Stimulated activated CD8-positive, alpha-beta memory T cell treated with anti-CD3 and anti-CD28 coated beads, Interleukin-15, amount 100 ng/mL, for 4 hours (primary cell): ENCODE measurements at places on chromosomes 5 and 9.

DNA sequence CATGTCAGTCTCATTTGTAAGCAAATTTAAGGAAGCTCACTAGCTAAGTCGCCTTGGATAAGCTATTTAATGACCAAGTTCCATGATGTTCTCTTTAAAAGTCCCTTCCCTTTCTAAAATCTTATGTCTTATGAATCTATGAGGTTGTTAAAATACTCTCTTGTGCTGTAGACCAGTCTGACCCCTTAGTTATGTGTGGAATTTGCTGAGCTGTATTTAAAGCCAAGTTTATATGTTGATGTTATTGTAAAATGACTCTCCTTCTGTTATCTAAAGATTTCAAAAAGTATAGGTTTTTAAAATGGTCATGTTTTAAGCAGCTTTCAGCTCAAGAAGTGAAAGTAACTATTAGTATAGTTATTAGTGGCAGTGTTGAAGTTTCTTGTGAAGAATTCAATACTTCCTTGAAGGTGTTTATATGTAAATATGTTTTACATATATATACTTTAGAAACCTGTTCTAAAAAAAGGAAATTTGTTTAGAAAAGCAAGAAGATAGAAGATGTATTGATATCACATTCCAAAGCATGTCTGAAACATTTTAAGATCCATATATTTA is 92.2 kb downstream of the CDC42SE2 start:
- DNase-seq = no peak

GRCh38 chr5:32710550-32711361 is at the start of gene NPR3:
NPR3 (plus strand) TSS chr5:32711321; CDS start chr5:32711777, 456 bp downstream.
- DNase-seq = no peak

DNA sequence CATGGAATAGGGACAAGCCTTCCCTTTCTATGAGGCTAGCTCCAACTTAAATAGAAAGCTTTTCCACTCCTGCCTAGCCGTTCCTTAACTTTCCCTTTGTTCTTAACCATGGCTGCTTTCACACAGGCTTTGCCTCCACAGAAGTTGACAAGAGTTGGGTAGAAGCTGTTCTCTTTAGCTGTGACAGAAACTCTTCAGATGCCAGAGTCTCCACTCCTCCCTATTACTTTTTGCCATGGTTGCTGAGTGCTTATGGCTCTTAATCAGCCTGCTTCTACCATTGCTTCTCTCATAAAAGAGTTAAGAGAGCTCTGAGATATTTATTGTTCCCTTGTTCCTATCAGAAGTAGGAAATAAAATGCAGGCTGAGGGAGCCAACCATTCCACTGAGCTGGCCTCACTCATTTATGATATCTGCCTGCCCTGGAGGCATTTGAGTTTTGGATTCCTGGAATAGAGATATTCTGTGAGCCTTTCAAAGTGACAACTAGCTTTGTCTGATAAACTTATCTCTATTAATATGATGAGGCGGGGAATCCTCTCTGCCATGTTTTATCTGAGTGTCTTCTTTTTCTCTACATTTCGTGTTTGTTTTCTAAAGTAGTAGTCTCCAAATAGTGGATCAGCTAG is 162.6 kb downstream of the DMAC1 start:
- no peak for DNase-seq

DNA sequence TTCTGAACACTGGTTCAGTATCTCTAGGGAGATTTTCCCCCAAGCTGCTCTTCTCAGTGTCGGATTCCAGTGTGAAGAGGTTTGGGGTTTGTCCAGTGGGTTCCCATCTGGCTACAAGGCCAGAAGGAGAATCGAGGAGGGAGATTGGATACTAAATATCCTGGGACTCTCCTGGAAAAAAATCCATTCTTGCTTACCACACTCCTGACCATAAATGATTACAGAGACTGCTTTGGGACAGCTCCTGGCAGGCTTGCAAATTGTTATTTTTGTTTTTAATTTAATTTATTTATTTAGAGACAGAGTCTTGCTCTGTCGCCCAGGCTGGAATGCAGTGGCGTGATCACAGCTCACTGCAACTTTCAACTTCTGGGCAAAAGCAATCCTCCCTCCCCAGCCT is 4.7 kb upstream of the SUSD1 start:
- no peak for DNase-seq

DNA sequence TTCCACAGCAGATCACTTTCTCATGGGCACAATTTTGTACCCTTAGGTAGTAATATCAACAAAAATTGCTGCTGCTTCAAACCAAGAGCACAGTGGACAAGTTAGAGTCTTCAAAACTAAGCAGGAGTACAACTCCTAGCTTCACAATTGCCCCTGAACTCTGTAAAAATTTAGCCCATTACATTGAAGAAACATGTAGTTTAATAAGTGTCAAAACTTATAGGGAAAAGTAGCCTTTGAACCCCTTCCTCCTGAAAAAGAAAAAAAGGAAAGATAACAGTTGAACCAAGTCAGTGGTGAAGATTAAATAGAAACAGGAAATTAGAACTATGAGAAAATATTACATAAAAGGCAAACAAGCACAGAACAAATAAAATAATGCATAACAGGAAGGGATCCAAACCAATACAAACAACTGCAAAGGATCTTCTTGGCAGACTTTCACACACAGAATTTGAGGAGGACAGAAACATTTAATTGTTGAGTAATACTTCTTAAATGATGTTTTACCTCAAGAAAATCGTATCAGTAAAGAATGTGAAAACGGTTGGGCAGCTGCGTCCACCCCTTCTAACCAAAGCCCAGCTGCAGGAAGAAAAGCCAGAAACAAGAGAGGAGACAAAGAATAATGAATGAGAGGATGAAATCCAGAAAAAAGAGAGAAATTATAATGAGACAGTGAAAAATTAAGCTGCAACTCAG is 636.0 kb downstream of the NR2F1-AS1 start:
- DNase-seq = no peak

GRCh38 chr5:36459176-36460135 is 146.9 kb upstream of the SLC1A3 start:
- DNase-seq = no peak

GRCh38 chr5:135950611-135951010 is 4.2 kb downstream of the LECT2 start:
- DNase-seq = no peak
